ENCODE measurements at places on chromosomes 7 and 10. TPM values are rescaled to one million over a fixed set of nuclear protein-coding genes. Genes with fewer than 3 reads are reported as not detected.

BHLHA15 gene
- 0.86 TPM for total RNA-seq

SPDYE11 gene
- total RNA-seq = not detected

GRCh38 chr7:145978769-145979168 is 137.8 kb upstream of the CNTNAP2 start:
- no peak for DNase-seq

SYT15 gene
- 1.8 TPM for total RNA-seq

GRCh38 chr7:97346349-97346748 is 228.9 kb downstream of the SDHAF3 start:
- DNase-seq = no peak

LEP gene
- not detected for total RNA-seq

UNCX gene
- total RNA-seq = not detected

- DNase-seq = no peak
Observed at GRCh38 chr10:103350175-103350516, 794 bp downstream of the PCGF6 start.

DNA sequence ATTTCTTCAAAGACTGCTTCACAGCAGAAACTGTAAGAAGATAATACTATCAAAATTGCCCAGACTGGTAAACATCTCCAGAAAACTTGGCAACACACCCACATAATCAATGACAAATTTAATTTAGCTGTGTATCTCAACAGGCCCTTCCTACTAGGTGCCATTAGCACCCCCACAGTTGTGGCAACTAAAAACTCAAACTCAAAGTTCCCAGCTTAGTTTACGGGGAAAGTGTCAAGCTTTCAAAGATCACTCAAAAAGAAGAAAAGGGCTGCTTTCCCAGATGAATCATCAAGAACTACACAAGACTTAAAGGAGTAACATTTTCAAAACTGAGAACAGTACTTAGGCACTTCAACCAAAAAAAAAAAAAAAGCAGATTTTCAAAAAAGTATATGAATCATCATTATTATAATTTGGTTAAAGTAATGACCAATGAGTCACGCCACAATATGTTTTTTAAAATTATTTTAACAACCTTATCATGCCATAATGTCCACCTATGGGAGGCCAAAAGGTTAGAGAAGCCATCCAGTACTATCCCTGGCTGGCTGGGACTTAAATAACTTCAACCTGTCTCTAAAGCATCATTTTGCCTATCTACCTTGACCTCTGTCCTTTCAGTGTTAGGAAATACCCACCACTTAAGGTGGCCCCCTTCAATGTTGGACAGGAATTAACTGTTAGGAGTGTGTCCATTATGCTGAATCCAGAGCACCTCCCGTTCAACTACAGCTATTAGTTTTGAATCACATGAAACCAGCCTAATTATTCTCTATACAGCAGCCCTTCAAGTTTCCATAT is 90.8 kb downstream of the ZFAND4 start:
- no peak for DNase-seq

- DNase-seq = no peak
Observed at GRCh38 chr10:118017071-118017740, 29.5 kb downstream of the RAB11FIP2 start.

GRCh38 chr10:28679581-28680357 is 2.4 kb downstream of the BAMBI start:
- DNase-seq = no peak

GIMAP1 gene
- not detected for total RNA-seq

MPP7 gene
- 4.1 TPM for total RNA-seq

NFE2L3 gene
- total RNA-seq = 15.7 TPM

DNA sequence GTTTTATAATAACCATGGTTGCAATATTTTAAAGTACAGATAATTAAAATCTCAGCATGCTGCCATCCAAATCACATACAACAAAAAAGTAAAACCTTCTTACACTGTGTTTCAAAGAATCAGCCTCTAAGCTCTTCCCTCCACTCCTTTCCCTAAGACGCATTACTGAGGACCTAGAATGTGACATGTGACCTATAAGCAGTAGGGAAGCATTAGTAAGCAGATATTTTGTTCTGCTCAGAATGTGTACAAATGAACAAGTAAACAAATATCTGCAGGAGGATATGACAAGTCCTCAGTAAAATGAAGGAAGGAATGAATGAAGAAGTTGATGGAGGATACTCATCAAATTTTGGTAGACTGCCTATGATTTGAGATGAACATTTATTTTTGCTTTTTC is 49.1 kb downstream of the RAB11FIP2 start:
- DNase-seq = no peak

GRCh38 chr7:120799147-120799546 is 58.8 kb downstream of the TSPAN12 start:
- DNase-seq = no peak

STRIP2 gene
- total RNA-seq = 15.8 TPM

GRCh38 chr10:118908557-118909256 is 120.8 kb upstream of the NANOS1 start:
- DNase-seq = no peak

LMTK2 gene
- 21.3 TPM for total RNA-seq

DNA sequence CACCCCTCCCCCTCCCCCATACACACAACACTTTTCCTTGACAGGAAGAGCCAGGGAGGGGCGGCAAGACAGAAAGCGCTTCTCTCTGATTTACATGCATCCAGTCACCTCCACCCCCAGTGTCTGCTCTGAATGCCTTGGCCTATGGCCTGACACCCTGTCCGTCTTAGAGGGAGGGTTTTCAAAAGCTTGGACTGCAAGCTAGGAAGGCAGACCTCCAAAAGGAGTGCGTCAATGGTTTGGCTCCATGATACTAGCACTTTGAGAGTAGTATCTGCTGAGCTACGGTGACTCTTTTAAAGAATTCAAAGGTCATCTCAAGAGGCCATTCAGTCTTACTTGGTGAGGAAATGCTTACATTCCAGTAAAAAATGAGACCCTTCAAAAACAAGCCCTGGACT is 20.3 kb upstream of the PAX2 start:
- DNase-seq = peak; percentile 51

DNA sequence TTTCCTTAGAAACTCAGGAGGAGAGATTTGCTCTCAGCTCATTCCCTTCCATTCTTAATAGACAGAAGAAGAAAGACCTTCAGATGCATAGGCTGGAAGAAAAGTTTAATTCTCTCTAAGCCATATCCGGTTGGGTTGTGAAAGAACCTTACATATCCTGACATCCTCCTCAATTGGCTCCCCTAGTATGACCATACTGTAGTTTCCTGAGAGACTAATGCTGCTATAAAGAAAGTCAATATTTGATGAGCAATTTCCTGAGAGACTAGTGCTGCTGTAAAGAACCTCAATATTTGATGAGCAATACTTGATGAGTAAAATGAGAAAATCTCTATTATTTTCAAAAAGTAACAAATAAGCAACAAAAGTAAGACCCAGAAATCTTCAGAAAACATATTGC is 888.5 kb upstream of the SORCS1 start:
- no peak for DNase-seq

TWIST1 gene
- total RNA-seq = 1.5 TPM

DNA sequence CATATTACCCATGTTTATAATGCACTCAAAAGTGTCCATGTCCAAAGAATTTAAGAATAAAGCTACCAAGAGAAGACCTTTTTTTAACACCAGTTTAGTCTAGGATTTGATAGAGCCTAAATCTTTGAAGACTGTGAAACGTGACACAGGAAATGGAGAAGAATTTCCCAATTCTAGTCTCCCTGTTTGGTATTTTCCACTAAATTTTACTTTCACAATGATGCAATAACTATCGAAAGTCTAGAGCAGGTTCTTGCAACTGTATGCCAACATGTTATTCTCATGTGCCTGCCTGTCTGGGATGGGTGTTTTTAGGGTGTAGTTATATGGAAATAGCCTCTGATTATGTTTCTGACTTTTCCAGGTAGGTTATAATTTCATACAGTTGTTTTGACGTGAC is 6.9 kb upstream of the MXI1 start:
- DNase-seq = no peak

NKX1-2 gene
- total RNA-seq = 2.4 TPM

ELAPOR2 gene
- total RNA-seq = 72.1 TPM

GRCh38 chr10:113236998-113237397 is 287.0 kb downstream of the TCF7L2 start:
- DNase-seq = no peak

DNA sequence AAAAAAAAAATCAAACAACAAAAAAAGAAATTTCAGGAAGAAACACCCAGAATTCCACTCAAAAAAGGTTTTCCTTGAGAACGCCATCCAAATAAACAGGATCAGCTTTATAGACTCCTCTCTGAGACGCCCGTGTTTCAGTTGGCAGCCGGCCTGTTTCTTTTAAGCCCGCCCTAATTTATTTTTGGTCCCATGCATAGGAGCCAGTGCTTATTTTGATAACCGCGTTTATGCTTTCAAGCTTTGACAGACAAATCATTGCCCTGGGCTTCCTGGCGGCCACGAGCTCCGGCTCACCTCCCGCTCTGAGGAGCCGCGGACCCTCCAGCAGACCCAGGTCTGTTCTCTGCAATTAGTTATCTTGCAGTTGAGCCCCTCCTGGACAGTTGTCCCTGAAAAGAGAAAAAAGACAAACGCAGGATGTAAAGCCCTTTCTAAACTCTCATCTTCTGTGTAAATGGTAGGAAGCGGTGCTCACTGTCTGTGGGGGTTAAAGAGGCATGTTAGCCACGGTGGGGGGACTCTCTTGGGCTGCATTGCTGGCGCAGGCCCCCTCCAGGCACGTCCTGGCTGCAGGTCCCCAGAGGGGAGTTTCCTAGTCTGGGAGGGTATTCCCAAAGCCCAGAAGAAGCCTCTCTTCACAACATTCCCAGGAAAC is 22.2 kb upstream of the UNCX start:
- DNase-seq = no peak

ARHGAP22 gene
- total RNA-seq = 7.7 TPM

DNA sequence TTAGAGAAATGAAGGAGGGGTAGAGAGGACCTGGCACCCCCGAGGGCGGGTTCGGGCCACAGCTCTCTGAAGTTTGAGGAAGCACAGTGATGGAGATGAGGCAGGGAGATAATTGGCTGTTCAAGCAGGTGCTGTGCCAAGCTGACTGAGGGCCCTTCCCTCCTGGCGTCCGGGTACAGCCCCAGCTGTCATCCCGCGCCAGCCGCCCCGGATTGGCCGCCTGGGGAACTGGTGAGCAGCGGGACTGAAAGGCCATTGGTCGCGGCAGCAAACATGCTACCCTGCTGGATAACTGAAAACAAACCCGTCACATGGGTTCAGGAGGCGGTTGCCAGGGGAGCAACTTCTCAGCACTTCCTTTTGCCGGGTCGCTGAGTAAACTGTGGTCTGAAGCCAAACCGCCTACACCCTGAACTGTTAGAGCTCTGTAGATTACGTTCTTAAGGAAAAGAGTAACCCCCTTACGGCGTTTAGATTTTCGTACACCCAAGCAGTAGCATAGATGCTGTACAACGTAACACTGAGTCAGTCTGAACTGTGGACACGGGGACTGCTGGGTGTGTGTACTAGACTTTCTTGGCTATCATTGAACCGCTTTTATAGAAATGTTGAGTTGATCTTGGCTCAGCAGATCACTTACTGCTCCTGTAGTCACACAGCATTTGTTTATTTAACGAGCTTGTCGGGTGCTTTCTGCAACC is 1.3 kb downstream of the INSIG1 start:
- DNase-seq = peak; percentile 98

GJD4 gene
- total RNA-seq = 0.29 TPM

ZP3 gene
- 0.53 TPM for total RNA-seq

CBX3 gene
- total RNA-seq = 173 TPM

GRCh38 chr10:5596611-5597341 is 69.6 kb downstream of the ASB13 start:
- no peak for DNase-seq

SPDYE6 gene
- total RNA-seq = not detected

TMEM270 gene
- not detected for total RNA-seq

DNA sequence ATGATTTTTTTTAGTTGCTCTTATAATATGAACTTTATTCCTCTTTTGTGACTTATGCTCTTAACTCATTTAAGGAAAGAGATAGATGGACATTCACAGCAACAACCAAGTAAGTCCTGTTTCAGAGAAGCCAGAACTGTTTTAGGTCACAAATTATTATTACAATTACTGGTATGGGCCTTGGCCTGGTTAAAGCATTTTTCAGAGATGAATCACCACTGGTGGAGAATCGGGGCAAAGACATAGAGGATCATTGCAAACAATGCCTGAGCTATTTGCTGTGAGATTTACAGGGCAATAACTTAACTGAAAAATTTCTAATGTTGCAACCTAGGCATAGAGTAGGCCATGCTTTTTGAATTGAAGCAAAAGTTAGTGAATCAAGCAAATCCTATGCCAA is 138.0 kb upstream of the YAE1 start:
- no peak for DNase-seq

All from endodermal cell (in vitro differentiated cells).